ENCODE measurements at places on chromosomes 5 and 9. TPM values are rescaled to one million over a fixed set of nuclear protein-coding genes. Genes with fewer than 3 reads are reported as not detected.

- no peak for DNase-seq
Measured at GRCh38 chr5:115289104-115289503, 7.3 kb downstream of the CCDC112 start.

DNA sequence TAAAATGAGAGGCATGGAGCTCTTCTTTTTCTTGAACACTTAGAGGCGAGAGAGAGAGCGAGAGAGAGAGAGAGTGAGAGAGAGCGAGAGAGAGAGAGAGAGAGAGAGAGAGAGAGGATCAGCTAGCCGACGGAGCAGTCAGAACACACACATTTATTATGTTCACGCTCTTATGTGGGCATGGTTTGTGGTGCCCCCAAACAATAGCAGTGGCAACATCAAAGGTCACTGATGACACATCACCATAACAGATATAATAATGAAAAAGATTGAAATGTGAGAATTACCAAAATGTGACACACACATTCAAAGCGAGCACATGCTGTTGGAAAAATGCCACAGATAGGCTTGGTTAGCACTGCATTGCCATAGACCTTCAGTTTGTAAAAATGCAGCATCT is 116.1 kb downstream of the KDM4C start:
- DNase-seq: no peak

DNA sequence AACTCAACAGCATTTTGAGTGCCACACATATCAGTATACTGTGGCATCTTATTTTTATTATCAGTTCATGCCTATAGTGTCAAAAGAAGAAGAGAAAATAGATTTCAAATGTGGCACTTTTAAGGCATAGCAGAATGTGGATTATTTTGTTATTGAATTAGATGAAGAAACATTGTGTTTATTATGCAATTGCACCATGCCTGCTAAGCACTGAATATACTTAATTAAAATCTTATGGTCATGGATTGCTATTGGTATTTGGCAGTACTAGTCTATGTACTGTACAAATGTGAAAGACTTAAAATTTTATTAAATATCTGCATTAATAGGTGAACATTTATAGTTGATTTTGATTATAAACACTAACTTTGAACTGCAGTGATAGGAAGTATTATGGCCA is 128.8 kb downstream of the FER start:
- DNase-seq: no peak

DNA sequence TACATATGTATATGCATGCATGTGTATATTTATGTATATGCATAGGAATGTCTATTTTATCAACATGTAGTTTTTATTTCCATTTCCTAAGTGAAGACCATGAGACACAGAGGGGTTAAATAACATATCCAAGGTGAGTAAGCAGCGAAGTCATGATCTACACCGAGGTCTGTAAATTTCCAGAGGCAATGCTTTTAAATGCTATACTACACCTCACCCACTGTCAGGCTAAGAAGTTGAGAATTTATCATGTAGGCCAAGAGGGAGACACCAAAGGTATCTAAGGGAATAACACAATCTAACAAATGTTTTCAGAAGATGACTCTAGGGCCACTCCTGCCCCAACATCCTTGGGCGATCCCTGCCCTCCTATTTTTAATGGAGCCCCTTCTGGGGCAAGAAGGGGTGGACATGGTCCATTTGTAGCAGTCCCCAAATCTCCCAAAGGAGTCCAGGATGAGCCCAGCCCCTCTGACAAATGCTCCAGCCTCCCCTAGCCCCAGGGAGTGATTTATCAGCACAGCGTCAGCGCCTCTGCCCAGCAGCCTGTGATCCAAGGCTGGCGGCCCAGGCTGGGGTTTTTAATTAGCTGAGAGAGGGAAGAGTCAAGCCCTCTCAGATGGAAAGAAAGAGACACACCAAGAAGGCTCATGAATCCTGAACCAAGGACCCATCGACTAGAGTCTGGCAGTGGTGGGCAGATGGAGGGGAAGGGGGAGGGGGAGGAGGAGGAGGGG is 339.9 kb downstream of the ASTN2 start:
- no peak for DNase-seq

- no peak for DNase-seq
Measured at GRCh38 chr9:121950441-121950840, 142.7 kb downstream of the TTLL11 start.

The SCGB3A2 gene
- not detected for total RNA-seq

The GPR150 gene
- total RNA-seq: 0.26 TPM

GRCh38 chr9:82170866-82171265 is 182.3 kb downstream of the SPATA31D1 start:
- DNase-seq: no peak

DNA sequence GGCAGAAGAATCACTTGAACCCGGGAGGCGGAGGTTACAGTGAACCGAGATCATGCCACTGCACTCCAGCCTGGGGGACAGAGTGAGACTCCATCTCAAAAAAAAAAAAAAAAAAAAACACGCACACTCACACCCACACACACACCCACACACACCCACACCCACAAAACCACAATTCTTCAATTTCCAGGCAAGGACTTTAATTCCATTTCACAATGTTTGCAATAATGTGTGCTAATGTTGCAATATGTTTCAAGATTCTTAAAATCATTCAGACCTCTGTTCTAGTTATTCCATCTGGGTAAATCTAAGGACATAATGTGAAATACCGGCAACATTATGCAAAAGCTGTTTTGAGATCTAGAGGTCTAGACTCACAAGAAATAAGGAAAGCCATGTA is 28.3 kb downstream of the CCDC69 start:
- no peak for DNase-seq

The PRUNE2 gene
- total RNA-seq: 8.1 TPM

GRCh38 chr5:76542887-76543690 is 80.1 kb downstream of the F2RL2 start:
- DNase-seq: no peak

DNA sequence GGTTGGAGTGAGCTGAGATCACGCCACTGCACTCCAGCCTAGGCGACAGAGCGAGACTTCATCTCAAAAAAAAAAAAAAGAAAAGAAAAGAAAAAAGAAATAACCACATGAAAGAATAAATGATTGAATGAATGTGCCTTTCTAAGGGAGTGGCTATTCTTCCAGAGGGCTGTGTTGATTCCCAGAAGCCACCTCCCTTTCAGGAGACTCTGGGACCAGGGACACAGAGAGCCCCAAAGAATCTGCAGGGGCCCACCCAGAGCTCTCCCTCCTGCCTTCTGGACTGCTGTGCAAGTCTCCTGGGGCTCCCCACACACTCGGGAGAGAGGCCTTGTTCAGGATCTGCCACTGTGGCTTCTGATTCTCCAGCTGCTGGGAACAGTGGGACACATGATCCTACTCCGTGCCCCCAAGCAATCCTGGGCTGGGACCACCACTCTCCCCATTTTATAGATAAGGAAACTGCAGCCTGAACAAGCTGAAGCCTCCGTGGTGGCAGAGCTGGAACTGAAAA is 23.6 kb downstream of the CAMK2A start:
- no peak for DNase-seq

The ATP10B gene
- total RNA-seq: not detected

DNA sequence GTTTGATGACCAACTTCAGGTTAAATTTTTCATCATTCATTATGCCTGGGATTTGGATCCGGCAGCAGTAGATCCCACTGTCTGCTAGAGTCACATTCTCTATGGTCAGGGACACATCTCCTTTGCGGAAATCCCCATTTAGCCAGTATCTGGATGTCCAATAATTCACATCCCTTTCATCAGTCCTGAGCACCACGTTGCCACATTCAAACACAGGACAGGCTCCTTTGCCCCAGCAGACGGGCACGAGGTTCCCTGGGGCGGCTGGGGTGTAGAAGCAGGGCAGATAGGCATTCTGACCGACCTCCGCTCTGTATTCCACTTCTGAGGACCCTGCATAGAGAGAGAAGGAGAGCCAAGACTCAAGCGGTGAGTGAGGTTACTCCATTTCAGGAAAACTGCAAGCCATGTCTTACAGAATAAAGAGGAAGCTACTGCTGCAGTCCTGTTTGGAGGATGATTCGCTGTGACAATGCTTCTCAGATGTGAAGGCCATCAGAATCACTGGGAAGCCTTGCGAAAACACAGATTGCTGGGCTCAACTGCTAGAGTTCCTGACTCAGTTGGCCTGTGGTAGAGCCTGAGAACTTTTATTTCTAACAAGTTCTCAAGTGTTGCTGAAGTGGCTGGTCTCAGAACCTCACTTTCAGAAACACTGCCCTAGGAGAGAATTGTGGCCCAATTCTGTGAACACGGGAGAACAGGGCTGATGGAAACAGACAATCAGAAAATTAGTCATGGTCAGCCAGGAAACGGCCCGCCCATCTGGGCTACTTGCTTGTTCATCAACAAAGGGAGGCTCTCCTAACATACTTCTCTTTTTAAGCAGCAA is 2.0 kb downstream of the HAVCR2 start:
- DNase-seq: peak; percentile 64

DNA sequence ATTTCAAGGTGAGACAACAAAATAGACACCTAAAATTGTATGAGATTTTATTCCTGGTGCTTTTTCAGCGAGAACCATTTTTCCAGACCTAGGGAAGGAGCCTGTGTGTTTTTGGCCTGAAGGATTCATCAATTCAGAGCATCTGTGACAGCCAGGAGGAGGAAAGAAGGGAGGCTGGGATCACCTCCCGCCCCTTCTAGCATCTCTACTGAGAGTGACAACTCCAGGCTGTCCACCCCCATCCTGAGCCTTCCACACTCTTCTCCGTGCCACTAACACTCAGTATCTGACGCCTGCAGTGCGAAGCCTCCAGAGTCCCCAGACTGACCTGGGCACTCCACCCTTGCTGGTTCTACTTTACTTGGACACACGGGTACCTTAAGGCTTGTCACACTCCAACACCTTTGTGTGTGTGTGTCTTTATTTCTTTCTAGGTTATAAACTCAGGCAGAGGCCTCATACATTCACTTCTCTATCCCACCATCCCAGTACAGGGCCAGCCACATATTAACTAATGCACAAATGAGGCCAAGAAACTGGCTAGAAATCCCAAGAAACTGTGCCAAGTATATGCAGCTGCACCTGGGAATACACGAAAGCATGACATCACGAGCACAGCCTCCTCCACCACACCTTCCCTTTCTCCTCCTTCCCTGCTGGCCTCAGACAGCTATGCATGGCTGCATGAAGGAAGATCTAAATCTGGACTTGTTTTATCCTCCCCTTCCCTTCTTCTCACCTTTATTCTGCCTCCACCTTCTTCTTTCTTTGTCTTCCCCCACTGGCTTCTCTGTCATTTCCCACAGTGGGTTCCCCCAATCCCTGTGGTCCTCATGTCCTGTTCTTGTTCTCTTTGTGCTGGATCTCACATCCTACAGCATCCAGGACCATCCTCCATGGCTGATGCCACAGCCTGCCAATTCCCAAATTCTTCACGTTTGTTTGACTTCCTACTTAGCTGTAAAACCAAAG is 16.0 kb downstream of the S1PR3 start:
- DNase-seq: no peak

- DNase-seq: no peak
Measured at GRCh38 chr5:124747791-124748686, 1.6 kb upstream of the ZNF608 start.

DNA sequence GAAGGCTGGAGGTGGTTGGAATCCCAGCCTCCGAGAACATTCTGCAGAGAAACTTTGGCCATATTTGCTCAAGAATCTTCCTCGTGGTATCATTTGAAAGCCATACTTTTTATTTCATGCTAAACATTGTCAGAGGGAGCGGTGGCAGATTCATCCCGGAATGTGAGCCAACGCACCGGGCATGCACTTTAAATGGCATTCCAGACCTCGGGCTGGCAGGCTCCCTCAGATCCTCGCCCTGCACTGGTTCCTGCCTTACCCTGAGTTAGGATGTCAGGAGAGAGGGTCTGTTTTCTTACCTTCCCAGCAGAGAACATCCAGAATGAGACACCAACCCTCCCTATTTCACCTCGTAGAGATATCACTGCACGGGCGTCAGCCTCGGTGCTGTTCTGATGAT is 33.8 kb downstream of the GDNF start:
- no peak for DNase-seq

The LCN1 gene
- not detected for total RNA-seq

- no peak for DNase-seq
Measured at GRCh38 chr9:18056993-18057369, 417.0 kb upstream of the ADAMTSL1 start.
